ENCODE measurements at places on chromosomes 2 and 18.
A peak's percentile ranks its signal among the peaks of the same experiment; 100 is the strongest.

- DNase-seq = no peak
Observed at GRCh38 chr2:123179526-123179925, 845.6 kb upstream of the CNTNAP5 start.

GRCh38 chr2:100057901-100058261 lies 84.5 kb downstream of the AFF3 start:
- DNase-seq = no peak

- DNase-seq = no peak
Observed at GRCh38 chr2:35463805-35464596, 891.6 kb upstream of the CRIM1 start.

DNA sequence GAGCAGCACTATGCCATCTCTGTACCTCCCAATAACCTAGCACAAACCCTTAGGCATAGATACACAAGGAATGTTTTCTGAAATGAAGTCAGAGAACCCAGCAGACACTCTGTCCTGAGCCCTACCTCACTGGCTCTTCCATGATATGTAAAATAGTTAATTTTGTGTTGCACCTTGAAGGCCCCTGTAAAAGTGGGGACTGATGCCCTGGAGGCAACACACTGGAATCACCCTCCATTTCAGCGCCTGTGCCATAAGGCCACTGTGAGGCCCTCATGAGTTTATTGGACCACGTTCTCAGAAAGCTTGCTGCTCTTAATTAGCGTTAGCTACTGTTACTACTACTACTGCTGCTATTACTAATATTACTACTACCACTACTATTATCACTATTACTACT lies 670.1 kb upstream of the SOX11 start:
- no peak for DNase-seq

DNA sequence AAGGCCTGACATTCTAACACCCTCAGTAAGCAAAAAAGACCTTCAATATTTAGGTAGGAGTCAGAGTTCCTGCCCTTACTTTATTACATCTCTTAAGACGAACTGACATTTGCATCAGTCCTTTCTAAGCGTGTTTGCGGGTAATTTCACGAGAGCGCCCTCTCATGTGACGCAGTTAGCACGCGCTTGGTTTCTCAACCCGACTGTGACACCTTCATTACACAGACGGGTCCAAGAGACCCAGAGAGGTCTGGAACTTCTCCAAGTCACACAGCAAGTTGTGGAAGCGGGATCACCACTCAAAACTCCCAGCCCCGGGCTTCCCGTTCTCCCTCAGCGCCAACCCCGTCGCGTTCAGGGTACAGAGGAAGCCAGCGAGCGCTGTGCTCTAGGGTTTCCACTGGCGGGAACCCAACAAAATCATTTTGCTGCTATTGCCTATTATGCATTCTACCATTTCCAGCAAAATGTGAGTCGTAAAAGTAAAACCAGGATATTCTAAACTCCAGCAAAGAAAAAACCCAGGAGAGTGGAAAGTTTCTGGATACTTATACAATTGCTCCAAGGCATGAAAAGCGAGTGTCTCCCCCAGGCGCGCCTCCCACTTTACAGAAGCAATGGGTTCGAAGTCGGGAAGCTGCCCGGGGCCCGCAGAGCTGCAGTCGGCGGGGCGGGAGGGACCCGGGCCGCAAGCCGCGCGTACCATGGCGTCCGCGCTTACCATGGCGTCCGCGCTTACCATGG lies 601 bp downstream of the ENOSF1 start:
- DNase-seq = peak; percentile 65

- no peak for DNase-seq
Observed at GRCh38 chr2:207194028-207194427, 28.3 kb upstream of the KLF7 start.

- DNase-seq = no peak
Observed at GRCh38 chr2:160384791-160385190, 108.8 kb downstream of the RBMS1 start.

DNA sequence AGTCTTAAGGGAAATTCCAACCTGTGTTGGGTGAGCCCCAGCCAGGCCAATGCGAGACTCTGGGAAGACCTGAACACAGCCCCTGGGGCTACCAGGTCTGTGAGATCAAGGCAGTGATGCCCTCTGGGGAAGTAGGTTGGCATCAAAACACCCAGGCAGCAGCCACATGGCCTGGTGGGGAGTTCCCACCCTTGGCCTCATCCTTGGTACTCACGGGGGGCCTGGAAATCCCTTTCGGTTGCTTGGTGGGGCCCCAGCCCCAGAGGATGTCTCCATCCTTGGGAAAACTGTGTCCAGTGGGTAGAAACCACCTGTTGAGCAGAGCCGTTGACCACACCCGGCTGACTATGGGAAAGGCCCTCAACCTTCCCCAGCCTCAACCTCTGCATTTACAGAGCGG lies 56.0 kb upstream of the PXDN start:
- DNase-seq = no peak

DNA sequence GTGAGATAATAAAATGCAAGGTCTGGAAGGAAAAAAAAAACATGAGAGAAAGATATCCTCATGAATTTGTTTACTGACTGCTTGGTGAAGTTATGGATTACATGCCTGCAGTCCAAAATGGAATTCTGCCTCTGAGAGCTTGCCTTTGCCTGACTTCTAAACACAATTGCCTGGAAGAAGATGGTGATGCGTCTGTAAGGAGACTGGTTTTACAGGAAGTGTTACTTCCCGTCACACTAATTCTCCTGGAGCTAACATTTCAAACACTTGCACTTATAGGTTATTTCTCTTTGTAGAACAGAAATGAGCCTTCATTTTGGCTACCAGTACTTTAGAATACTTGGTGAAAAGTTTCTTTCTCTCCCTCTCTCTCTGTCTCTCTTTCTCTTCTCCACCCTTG lies 884.3 kb downstream of the TSN start:
- DNase-seq = no peak

GRCh38 chr2:211333377-211333776 lies 777.0 kb downstream of the CPS1 start:
- no peak for DNase-seq

GRCh38 chr18:74171910-74172606 lies 23.7 kb downstream of the TIMM21 start:
- no peak for DNase-seq

All from CD4-positive, alpha-beta T cell treated with Interleukin-6 at 100 ng/mL for 8 hours (primary cell).